ENCODE measurements at places on chromosomes 6 and 20.

DNA sequence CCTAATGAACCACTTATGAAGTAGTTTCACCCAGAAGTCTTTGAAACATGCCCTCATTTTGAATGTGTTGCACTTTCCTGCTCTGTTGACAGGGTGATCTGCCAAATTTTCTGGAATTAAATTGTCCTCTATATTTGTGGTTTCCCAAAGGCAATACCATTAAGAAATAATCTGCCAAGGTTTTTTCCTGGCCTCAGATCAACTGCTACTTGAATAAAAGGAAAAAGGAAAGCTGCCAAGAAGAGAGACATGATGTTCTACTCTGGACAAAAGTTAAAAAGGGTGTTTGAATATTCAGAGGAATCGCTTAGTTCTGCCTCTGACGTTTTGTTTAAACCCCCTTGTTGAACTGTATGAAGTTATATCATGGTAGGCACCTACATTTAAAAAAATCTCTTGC, 37.4 kb upstream of the ARMH2 start:
- DNase-seq: no peak

- no peak for DNase-seq
Observed at GRCh38 chr6:6592826-6593475, 4.4 kb downstream of the LY86 start.

GRCh38 chr6:129672881-129673631, 36.9 kb downstream of the ARHGAP18 start:
- peak; percentile 88 for DNase-seq

DNA sequence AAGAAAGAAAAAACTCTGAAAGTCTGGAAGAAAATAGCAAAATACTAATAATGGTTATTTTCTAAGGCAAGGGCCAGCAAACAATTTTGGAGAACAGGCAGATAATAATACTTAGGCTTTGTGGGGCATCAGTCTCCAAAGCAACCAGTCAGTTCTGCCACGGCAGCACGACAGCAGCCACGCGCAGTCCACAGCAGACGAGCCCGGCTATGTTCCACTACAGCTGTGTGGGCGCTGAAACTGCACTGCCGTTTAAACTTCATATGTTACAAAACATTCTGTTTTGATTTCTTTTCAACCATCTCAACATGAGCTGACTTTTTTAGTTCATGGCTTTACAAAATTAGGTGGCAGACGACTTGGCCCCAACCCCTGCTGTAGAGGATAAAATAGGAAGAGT, 29.9 kb downstream of the MRS2 start:
- DNase-seq: no peak

DNA sequence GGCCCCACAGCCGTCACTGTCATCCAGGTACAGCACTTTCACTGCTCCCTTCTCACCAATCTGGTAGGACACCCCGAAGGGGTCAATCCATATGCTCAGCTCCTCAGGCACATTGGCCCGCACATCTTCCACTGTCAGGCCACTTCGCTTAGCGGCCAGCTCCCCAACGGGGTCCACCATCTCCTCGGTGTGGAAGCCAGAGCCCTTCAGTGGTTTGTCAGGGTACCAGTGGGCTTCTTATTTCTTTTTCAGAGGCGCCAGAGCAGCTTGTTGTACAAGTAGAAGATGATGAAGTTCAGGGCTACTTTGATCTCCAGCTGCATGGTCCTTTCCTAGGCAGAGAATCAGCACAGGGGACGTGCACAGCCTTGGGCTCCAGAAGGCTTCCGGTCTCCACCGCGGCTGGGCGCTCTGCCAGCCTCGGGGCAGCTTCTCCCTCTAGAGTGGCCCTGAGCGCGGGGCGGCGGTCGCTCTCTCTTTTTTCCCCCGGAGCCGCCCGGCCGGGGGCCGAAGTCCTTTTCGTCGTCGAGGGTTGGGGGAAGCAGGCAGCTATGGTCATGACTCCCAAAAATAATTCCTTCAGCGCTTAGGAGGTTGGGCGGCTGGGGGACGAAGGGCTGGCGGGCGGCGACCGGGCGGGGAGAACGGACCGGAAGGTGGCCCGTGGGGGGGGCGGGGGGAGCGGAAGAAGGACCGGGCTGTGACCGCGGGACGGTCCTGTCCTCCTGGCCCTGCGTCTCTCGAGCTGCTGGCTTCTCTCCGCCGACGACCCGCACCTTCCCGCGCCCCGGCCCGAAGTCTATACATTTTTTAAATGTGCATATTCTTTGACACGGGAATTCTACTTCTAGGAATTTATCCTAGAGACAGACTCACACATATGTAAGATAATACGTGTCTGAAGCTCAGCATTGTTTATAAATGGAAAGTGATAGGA, 6.5 kb upstream of the ZSCAN9 start:
- DNase-seq: peak; percentile 47

DNA sequence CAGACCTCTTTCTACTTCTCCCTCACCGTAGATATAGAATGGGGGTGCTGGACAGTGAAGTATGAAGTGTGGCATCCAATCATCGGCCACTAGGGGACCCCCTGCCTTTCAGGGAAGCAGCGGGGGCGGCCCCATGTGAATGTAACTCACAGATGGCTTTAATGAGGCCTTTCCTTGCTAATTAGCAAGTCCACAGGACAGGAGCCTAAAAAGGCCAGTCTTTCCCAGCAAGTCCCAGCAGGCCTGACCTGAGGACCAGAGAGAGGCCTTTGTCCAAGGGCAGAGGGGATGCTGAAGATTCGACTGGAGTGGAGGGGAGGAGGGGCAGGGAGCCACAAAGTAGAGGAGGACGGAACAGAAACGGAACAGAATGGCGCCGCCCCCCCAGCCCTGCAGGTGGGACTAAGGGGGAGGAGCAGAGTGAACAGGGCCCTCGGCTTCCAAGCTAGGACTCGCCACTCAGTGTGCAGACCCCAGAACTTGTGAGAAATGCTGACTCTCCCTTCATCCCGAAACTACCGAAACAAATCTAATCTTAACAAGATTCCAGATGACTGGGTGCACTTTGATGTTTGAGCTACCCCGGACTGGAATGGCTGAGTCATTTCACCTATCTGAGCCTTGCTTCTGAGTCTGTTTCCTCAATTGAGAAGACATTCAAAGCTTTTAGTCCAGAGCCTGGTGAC, 5.8 kb downstream of the C6orf132 start:
- peak; percentile 82 for DNase-seq

- DNase-seq: no peak
Observed at GRCh38 chr20:44596010-44596409, 13.6 kb downstream of the PKIG start.

DNA sequence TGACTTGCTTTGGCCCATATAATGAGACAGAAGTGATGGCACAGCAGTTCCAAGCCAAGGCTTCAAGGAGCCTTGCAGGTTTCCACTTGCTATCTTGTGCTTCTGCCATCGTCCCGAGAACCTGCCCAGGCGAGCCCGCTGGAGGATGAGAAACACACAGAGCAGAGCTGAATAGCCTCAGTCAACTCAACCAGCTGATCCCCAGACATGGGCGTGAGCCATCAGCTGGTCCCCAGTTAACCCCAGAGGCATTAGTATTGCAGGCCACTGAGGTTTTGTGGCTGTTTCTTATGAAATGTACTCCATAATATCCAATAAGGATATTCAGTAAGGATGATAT, 81.7 kb upstream of the SHLD1 start:
- no peak for DNase-seq

DNA sequence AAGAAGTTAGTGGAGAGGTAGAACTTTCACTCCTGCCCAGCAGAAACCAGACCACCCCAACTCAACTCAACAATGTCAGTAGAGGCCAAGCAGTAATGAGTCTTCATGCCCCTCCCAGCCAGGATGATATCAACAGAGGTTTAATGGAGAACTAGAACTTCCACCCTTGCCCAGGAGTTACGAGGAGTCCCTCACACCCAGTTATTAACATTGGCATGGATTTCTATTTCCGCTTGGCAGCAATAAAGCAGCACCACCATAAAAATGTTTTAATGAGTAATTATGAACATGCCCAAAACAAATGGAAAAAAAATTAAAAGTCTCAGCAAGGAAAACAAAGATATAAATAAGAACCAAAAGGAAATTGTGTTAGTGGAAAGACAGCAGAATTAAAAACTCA, 40.7 kb upstream of the ID4 start:
- no peak for DNase-seq

- DNase-seq: no peak
Observed at GRCh38 chr20:12682613-12683012, 326.2 kb upstream of the SPTLC3 start.

DNA sequence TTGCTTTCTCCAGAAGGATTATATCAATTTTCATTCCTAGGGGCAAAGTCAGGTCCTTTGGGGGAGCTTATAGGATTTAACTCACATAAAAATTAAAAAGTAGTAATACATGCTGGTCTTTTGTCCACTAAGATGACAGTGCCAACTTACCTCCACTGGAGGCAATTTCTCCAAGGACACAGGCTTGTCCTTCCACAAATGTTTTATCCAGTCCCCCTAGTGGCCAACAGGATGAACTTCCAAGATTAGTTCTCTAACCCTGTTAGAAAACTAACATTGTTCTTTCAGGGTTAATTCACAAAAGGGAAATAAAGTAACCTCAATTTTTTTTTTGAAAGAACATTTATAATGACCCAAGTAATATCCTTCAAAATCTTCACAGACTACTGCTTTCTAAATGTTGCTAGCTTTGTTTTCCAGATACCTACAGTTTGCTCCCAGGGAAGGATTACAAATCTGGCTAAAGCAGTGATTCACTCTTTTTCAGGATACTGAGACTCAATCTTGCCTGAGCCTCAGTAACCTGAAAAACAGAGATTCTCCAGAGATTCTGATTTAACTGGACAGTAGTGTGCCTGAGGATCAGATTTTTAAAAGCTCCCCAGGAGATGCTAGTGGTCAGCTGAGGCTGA, 31.7 kb upstream of the UBR2 start:
- peak; percentile 68 for DNase-seq

DNA sequence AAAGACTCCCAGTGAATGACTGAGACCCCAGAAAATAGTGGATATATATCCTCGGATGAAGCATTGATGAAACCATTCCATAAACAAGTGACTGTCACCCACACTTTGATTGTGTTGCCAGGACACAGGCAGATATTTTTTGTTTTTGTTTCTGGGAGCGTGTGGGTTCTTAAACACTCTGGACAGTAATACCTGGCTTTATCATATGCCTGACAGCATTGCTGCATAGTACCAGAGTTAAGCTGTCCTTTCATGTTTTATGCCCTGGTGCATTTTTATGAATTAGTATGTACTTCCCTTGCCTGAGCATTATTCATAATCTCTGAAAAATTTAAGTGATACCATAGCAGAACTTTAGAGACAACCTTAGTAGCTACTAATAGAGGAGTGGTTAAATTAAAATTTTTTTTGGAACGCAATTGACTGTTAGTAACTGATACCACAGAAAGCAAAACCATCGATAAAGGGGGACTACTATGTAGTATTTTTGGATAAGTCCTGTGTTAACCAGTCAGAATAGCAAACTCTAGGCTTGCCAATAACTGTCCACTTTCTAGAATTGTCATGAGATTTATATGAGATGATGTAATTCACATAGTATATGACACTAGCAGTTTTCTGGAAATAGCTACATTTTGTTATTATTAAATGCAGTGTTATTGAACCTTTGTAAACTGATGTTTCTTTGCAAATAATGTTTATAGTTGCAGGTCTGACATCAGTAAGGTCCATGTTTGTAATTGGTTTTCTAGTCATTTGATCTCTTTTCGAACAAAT, 30.4 kb downstream of the SENP6 start:
- DNase-seq: no peak

- DNase-seq: peak; percentile 69
Observed at GRCh38 chr20:33896509-33896908, 85.4 kb downstream of the CHMP4B start.

- no peak for DNase-seq
Observed at GRCh38 chr6:98779618-98780017, 54.8 kb upstream of the POU3F2 start.

DNA sequence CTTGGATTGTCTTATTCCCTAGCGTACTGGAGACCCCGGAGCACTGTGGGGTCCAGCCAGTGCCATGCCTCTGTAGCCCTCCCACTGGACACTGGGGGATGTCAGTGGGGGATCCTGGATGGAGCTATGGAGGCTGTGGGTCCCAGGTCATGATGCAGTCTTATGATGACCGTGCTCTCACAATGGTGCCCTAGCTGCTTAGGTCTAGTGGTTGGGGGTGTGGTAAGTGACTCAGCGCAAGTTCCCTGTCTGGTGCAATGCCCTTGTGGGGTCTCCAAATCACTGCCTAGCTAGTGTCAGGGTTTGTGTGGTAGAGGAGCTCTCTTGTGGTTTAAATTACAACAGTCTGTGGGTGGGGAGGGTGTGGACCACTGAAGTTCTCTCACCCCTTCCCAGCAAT, 135.4 kb downstream of the CDC5L start:
- DNase-seq: no peak

DNA sequence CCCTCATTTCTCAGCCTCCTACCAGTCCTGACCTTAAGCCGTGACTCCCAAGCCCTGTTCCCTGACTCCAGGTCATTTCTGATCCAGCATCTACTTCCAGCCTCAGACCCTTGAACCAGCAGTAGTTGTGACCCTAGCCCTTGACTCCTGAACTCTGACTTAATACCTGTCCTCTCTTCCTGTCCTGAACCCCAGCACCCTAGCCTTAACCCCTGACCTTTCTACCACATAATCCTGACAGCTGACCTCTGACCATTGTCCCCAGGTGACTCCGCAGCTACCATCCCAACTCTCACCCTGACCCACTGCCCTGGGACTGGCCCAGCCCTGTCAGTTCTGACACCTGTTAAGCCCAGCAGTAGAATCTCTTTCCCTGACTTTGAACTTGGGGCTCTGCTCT, 42.1 kb downstream of the MYH7B start:
- no peak for DNase-seq

- no peak for DNase-seq
Observed at GRCh38 chr6:5598123-5598522, 336.8 kb downstream of the FARS2 start.

- DNase-seq: no peak
Observed at GRCh38 chr6:52253494-52253893, 9.2 kb upstream of the IL17F start.

DNA sequence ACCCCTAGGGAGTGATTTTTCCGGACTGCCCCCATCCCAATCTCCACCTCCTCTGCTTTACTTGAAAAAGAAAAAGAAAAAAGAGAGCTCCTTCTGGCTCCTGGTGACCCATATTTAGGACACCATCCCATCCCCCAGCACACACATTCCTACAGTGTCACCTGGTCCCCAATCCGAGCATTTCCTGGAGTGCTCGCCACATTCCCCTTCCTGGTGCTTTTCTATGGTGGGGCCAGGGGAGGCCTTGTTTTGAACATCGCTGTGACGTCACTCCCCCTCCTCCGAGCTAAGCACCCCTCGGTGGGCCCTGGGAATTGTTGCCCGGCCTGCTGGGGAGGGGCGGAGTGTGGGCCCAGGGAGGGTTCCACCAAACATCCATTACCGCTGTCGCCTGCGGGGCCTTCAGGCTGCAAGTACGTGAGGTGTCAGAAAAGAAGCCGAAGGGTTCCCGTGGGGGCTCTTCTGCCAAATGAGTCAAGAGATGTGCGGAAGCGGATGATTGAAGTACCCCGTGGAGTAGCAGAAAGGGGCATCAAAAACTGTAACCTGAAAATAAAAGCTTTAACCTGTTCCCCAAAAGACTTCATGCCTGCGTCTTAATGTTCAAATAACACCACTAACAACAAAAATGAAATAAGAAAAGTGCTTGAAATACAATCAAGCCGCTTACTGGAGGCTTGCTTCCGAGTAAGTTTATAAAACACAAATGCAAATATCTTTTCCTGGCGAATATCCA, 2.8 kb upstream of the FOXC1 start:
- no peak for DNase-seq

Measured in iris pigment epithelial cell (primary cell).